Naive B cell (primary cell): ENCODE measurements at places on chromosomes 12 and 14. TPM values are rescaled to one million over a fixed set of nuclear protein-coding genes. Genes with fewer than 3 reads are reported as not detected.

The C12orf42 gene
- 41.4 TPM for polyA plus RNA-seq

The KRT82 gene
- polyA plus RNA-seq: not detected

DNA sequence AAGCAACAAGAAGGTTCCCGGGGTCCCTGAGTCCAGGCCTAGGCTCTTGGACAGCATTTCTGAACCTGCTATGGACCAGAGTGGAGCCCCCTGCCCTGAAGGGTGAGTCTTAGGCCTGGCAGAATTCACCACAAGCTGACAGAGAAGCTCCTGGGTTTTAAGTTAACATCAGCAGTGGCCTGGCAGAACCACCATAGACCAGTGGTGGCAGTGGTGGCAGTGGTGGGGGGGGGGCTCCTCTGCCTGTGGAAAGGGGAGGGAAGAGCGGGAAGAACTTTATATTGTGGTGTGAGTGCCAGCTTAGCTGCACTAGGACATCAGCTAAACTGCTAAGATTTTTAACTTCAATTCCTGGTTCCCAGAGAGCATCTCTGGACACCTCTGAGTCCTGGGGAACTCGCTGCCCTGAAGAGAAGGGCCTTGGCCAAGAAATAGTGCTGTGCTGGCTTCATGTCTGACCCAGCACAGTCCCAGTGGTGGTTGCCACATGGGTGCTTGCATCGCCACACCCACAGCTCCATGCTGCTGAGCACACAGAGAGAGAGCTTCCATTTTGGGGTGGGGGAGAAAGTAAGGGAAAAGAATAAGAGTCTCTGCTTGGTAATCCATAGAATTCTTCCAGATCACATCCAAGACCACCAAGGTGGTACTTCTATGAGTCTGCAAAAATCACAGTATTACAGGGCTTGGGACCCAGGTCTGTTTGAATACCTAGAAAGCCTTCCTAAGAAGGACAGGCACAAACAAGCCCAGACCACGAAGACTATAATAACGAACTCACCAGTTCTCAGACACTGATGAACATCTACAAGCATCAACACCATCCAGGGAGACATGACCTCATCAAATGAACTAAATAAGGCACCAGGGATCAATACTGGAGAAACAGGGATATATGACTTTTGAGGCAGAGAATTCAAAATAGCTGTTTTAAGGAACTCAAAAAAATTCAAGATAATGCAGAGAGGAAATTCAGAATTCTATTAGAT, 20.4 kb upstream of the RNF212B start:
- H3K27ac ChIP-seq: no peak overlapping the region
- peaks cover 49% of the 10 kb centered on the region for H3K27me3 ChIP-seq
- H3K4me1 ChIP-seq: no peaks in the 10 kb centered on the region
- peaks cover 6% of the 10 kb centered on the region for H3K36me3 ChIP-seq
- DNase-seq: no peak
- no peak overlapping the region for H3K4me3 ChIP-seq

GRCh38 chr12:5497329-5498053, 65.6 kb downstream of the NTF3 start:
- peaks cover 13% of the 10 kb centered on the region for H3K27me3 ChIP-seq
- no peak overlapping the region for H3K4me3 ChIP-seq
- DNase-seq: no peak

- no peaks in the 10 kb centered on the region for H3K27me3 ChIP-seq
- H3K4me1 ChIP-seq: peaks cover 25% of the 10 kb centered on the region
- H3K27ac ChIP-seq: no peak overlapping the region
These were observed 209.7 kb downstream of the BCAT1 start for GRCh38 chr12:24739106-24739779.

- peaks cover 6% of the 10 kb centered on the region for H3K27me3 ChIP-seq
- H3K27ac ChIP-seq: no peak overlapping the region
- H3K36me3 ChIP-seq: no peaks in the 10 kb centered on the region
- H3K4me1 ChIP-seq: no peaks in the 10 kb centered on the region
These were observed 86.7 kb downstream of the TMEM260 start for GRCh38 chr14:56666294-56666693.

DNA sequence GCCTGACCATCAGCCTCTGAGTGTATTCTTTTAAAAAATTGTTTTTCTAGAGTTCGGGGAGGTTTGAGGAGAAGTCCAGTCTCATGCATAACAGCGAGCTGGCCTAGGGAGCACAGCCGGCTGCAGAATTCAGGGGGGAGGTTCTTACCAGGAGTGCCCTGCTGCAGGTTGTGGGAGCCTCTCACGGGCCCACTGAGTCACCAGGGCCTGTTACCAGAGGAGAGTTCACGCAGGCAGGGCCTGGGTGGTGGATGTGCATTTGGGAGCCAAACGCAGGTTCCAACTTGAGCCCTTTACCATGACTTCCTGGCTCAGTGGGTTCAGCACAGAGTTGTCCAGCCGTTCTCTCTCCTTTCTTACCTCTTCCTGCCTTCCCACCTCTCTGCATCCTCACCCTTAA, 14.4 kb downstream of the CD9 start:
- H3K4me1 ChIP-seq: peaks cover 24% of the 10 kb centered on the region
- DNase-seq: no peak
- H3K4me3 ChIP-seq: no peak overlapping the region
- H3K27me3 ChIP-seq: no peaks in the 10 kb centered on the region
- no peaks in the 10 kb centered on the region for H3K36me3 ChIP-seq
- H3K27ac ChIP-seq: no peak overlapping the region
